ENCODE measurements at places on chromosomes 5 and 9. TPM values are rescaled to one million over a fixed set of nuclear protein-coding genes. Genes with fewer than 3 reads are reported as not detected.

PCA3 gene
- not detected for total RNA-seq

NPR3 gene
- 1.1 TPM for total RNA-seq

SPATA31A3 gene
- not detected for total RNA-seq

ORM2 gene
- total RNA-seq: not detected

IRGM gene
- total RNA-seq: not detected

- no peak for DNase-seq
- H3K4me1 ChIP-seq: peaks cover 63% of the 10 kb centered on the region
- no peak overlapping the region for H3K4me3 ChIP-seq
- H3K36me3 ChIP-seq: no peaks in the 10 kb centered on the region
Observed at GRCh38 chr5:73644385-73644963, 18.5 kb downstream of the ARHGEF28 start.

- no peak overlapping the region for H3K27ac ChIP-seq
- no peak for DNase-seq
- no peak overlapping the region for H3K4me3 ChIP-seq
- no peaks in the 10 kb centered on the region for H3K4me1 ChIP-seq
- H3K27me3 ChIP-seq: no peaks in the 10 kb centered on the region
- no peaks in the 10 kb centered on the region for H3K36me3 ChIP-seq
Observed at GRCh38 chr5:101515721-101516120, 612.6 kb upstream of the ST8SIA4 start.

- no peaks in the 10 kb centered on the region for H3K27me3 ChIP-seq
- H3K27ac ChIP-seq: peak overlapping the region; percentile 55
- no peak overlapping the region for H3K4me3 ChIP-seq
- no peaks in the 10 kb centered on the region for H3K36me3 ChIP-seq
- DNase-seq: no peak
Observed at GRCh38 chr5:124960266-124960665, 213.8 kb upstream of the ZNF608 start.

Measured in MCF 10A (cell line).